ENCODE measurements at places on chromosomes 16 and 17.
A peak's percentile ranks its signal among the peaks of the same experiment; 100 is the strongest.

GRCh38 chr16:88977018-88977811 lies at the start of gene CBFA2T3:
Gene CBFA2T3 (minus strand): TSS chr16:88977207. CDS start chr16:88976807, 400 bp downstream.
- DNase-seq = no peak

GRCh38 chr17:77356109-77356689 lies 215.4 kb downstream of the SEC14L1 start:
- DNase-seq = no peak

GRCh38 chr17:48869821-48870318 lies 22.7 kb upstream of the ATP5MC1 start:
- DNase-seq = no peak

GRCh38 chr17:59154292-59154720 lies 680 bp downstream of the SKA2 start:
- DNase-seq = peak; percentile 31

- DNase-seq = no peak
These were observed 65.9 kb downstream of the SCNN1B start for GRCh38 chr16:23367988-23368387.

GRCh38 chr16:87945351-87946042 lies 5.7 kb upstream of the BANP start:
- DNase-seq = peak; percentile 62

DNA sequence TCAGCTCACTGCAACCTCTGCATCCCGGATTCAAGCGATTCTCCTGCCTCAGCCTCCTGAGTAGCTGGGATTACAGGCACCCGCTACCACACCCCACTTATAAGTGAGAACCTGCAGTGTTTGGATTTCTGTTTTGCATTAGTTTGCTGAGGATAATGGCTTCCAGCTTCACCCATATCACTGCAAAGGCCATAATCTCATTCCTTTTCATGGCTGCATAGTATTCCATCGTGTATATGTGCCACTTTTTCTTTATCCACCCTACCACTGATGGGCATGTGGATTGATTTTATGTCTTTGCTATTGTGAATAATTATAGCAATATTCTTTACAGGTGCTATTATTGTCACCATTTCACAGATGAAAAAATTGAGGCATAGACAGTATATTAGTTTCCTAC lies 301.0 kb upstream of the MAF start:
- DNase-seq = no peak

GRCh38 chr17:73285603-73285908 lies 23.9 kb upstream of the CPSF4L start:
- no peak for DNase-seq

GRCh38 chr17:35684055-35684802 lies 47.2 kb upstream of the RASL10B start:
- no peak for DNase-seq

- no peak for DNase-seq
These were observed 112.3 kb downstream of the HS3ST2 start for GRCh38 chr16:22926105-22926751.

DNA sequence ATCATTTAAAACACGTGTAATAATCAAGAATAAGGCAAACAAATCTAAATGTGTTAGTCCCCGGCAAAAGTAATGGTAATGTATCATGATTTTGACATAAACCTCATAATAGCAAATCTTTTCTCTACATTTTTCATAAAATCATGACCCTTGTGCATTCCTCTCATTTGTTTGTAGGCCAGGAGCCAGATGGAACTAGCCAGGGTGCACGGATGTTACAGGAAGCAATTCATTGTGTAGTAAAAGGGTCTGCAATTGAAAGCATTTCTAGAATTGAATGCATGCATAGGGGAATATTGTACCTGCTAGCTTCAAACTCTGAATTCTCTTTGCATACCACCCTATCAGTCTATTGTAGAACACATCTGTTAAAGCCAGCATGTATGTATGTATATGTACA lies 66.6 kb downstream of the CNTNAP4 start:
- DNase-seq = no peak
